ENCODE measurements at places on chromosomes 13 and 19.

GRCh38 chr13:48686636-48687210 is 33.0 kb downstream of the CYSLTR2 start:
- DNase-seq, result no peak

GRCh38 chr13:108426893-108427292 is 157.4 kb downstream of the TNFSF13B start:
- no peak for DNase-seq

DNA sequence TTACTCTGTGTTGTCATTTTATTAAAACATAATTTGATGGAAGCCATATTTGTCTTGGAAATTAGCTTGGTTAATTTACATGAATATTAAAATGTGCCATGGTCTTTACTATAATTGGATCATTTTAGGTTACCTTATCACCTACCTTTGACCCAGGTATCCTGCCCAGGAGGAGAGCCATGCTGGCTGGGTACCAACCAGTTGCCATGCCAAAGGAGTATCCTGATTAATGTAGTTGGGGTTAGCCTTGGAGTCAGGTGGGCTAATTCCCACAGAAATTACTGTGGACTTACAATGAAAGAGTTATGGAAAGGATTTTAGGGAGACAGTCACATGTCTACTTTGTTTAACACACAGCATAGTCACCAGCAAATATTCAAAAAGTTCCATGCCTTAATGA is 32.0 kb downstream of the NDFIP2 start:
- DNase-seq, result no peak

GRCh38 chr13:28983641-28984040 is 163.5 kb downstream of the MTUS2 start:
- no peak for DNase-seq

DNA sequence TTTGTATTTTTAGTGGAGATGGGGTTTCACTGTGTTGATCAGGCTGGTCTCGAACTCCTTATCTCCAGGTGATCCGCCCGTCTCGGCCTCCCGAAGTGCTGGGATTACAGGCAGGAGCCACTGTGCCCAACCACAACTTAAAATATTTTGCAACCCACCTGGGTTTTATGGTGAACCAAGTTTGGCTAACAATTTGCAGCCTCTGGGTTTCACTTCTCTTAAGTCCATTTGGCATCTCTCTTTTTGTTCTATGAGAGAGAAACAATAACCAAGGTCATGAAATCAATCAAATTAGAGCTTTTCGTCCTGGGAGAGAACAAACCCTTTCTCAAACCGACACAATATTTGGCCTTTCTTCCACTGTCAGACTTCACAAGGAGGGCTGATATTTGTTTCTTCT is 5.6 kb upstream of the SMAD9 start:
- no peak for DNase-seq

All from renal cortical epithelial cell (primary cell).